ENCODE measurements at places on chromosomes 12 and 14.

GRCh38 chr12:52280319-52280795, 5.9 kb downstream of the KRT86 start:
- peak; percentile 78 for DNase-seq

- no peak for DNase-seq
These were observed 211.4 kb downstream of the SSPN start for GRCh38 chr12:26406813-26407212.

DNA sequence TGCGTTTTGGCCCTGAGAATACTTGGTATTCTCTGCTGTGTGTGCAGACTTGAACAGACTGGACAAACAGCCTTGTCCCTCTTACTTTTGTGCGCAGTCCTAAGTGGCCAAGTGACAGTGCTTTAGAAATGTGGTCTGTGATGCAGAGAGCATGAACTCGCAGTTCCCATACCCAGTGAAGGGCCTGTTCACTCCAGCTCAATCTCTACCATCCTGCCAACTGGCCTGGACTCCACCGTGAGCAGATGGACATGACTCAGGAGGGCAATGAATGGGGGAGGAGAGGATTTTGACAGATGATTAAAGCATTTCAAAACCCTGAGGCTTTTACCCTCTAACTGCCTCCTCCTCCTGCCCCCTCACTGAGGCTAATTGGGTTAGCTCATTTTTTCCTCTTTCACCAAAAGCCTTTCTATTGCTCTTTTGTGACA, 62.5 kb upstream of the PYGL start:
- DNase-seq: peak; percentile 6

DNA sequence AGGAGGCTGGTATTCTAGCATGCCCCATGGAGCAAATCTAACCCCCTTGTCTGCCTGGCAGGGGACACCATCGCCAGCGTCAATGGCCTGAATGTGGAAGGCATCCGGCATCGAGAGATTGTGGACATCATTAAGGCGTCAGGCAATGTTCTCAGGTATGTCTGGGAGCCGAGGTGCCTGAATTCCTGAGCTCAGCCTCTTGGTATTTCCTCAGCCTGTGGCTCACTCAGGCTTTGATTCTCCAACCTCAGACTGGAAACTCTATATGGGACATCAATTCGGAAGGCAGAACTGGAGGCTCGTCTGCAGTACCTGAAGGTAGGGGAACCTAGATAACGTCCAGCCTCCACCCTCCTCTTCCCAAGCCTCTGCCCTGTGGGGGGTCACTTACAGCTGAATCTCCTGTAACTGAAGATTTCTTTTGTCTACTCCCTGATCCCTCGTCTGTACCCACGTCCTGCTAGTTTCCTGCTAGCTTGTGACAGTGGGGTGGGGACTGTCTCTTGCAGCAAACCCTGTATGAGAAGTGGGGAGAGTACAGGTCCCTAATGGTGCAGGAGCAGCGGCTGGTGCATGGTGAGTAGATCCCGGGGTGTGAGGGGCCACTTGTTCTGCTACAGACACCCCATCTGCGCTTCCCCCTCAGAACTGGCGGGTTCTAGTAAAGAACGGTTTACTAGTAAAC, 7.0 kb downstream of the TAMALIN start:
- DNase-seq: no peak

DNA sequence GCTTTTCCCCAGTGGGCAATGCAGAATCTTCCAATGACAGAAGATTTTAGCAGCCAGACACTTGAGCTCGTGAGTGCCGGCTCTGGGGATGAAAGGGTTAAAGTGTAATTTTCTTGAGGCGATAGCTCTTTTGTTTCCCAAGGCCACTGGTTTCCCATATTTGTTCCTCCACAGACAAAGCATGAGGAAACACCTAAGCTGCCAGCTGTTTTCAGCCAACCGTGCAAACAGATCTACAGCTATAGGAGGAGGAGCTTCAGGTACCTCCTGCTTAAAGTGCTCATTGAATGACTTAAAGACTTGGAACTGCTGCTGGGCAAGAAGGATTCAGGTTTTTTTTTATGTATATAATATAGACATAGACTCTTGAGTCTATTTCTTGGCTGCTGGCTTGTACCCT, 1311.5 kb downstream of the TMEM121 start:
- no peak for DNase-seq

DNA sequence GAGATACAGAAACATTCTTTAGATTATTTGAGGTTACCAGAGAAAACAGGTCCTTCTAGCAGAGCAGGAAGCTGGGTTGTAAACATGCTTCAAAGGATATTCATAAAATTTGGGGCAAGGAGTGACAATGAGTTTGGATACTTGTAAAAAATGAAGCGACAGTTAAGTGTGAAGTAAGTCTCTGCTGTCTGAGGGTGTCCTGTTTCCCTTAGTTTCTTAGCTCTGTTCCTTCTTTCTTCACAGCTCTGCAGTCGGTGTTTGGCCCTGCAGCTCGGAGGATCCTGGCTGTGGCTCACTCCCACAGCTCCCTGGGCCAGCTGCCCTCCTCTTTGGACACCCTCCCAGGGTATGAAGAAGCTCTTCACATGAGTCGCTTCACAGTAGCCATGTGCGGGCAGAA, 10.8 kb downstream of the TMEM52B start:
- no peak for DNase-seq

GRCh38 chr12:53827306-53827705, 75.5 kb upstream of the CISTR start:
- no peak for DNase-seq
